Glomerular endothelial cell (primary cell): ENCODE measurements at places on chromosomes 7 and 10.

- no peak for DNase-seq
These were observed 99.3 kb downstream of the ARHGAP22 start for GRCh38 chr10:48505394-48506112.

- no peak for DNase-seq
These were observed 60.4 kb upstream of the FAM20C start for GRCh38 chr7:131781-132482.

DNA sequence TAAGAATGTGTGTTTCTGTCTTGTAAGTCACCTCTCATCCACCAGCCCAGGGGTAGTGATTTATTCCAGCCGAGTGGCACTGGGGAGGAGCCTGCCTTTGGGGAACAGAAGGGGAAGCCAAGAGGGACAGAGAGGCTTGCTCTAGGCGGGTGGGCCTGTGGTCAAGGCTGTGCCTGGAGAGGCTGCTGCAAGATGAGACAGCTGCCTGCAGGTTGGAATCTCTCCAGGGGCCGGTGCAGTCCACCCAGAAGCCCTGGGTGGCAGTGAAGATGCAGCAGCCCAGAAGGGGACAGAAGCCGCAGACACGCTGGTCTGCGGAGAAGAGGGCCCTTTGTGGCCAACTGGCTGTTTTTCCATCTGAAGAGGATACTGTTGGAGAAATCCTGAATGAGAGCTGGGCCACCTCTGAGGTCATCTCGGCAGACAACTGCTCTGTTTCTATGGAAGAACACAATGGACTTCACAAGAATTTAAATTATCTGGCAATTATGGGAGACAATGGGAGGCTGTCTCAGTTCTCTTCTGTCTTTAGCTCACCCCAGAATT, 175.7 kb downstream of the GFRA1 start:
- no peak for DNase-seq

GRCh38 chr7:66957595-66958290, 36.7 kb downstream of the TMEM248 start:
- DNase-seq, result no peak

- no peak for DNase-seq
These were observed 169.5 kb downstream of the DNAJB6 start for GRCh38 chr7:157506268-157506667.

DNA sequence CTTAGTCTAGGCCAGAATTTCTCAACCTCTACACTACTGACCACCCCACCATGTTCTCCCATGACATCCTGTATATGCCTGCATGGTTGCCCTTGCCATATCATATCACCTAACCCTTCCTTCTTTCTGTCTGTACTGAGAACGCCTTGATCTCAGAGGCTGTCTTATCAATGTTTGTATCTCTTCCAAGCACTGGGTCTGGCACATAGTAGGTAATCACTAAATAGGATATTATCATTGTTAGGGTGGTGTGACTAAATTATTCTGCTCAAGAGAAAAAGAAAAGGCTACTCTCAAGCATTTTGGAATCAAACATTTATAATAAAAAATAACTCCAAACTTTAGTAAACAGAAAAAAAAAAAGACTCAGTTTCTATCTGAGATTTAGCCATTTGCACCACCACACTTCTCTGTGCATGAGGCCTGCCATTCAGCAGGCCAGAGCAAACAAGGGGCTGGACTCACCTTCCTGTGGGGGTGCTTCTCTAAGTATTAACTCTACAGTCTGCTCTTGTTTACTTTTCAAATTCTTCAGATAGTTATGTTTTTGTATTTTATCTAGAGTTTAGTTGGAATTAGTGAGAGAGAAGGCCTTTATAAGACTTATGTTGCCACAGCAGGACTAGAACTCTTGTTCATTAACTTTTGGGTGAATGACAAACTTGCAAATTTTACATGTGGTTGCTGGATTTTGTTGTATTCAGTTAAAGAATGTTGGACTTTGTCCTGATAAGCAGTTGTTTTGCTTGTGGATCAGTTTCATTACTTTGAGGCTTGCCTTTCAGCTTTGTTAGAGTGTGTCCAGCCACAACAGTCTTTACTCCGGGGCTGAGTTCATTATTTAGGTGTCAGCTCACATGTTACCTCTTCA, 5.4 kb downstream of the AGBL3 start:
- no peak for DNase-seq

DNA sequence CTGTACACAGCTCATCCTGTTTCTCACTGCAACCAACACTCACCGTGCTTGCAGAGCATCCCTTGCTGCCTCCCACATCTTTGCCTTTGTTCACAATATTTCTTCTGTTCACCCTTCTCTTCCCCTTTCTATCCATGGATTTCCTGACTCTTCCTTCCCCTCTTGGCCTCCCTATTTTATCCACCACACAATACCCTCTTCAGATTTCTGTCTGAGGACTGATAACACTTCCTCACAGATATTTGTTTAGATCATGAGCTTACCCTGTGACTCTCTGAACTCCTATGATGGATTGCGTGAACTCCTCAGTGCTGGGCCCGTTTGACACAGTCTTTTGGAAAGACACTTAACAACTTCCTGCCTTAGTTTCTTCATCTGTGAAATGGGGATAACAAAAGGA, 62.8 kb upstream of the GPR158 start:
- DNase-seq, result no peak

DNA sequence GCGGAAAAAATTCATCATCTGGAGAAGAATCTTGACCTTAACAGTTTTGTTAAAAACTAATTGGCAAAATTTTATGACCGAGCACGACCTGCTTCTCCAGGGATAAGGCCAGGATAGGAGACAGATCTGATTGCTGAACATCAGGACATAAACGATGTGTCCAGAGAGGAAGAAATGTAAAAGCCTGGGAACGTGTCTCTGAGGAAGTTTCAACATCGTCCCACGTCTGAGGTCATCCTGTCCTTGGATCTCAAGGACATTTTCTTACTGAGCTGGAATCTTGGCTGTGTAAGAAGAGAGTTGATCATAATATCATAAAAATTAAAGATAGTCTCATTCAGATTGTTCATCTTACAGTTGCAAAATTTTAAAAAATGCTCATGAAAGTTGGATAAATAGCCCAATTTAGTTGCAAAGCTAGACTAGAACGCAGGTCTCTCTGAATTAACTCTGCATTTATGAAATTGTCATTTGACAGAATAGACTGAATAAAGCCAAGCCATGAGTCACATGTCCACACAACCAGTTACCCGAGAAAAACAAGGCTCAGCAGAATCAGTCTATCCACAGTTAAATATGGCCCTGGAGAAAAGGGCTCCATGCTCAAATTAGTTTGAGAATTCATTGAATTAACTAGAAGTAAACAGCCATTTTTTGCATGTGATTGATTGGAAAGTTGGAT, 120.0 kb upstream of the EGFR start:
- DNase-seq, result no peak

- no peak for DNase-seq
These were observed 98.5 kb downstream of the SRI start for GRCh38 chr7:88121335-88121734.

DNA sequence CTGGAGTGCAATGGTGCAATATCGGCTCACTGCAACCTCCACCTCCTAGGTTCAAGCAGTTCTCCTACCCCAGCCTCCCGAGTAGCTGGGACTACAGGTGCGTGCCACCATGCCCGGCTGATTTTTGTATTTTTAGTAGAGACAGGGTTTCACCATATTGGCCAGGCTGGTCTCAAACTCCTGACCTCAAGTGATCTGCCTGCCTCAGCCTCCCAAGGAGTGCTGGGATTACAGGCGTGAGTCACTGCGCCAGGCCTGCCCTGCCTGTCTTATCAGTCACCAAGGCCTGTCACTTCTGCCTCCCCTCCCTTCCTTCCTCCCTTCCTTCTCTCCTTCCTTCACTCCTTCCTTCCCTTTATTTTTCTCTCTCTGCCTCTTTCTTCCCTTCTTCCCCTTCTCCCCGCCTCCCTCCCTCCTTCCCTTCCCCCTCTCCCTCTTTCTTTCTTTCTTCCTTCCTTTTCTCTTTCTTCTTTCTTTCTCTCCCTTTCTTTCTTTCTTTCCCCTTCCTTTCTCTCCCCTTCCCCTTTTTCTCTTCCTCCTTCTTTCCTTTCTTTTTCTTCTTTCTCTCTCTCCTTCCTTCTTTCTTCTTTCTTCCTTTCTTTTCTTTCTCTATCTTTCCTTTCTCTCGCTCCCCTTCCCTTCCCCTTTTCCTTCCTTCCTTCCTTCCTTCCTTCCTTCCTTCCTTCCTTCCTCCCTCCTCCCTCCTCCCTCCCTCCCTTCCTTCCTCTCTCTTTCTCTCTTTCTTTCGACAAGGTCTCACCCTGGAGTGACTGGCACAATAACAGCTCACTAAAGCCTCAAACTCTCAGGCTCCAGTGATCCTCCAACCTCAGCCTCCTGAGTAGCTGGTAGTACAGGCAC, 3.1 kb upstream of the ST7 start:
- no peak for DNase-seq

GRCh38 chr10:27550823-27551222, 46.7 kb downstream of the RAB18 start:
- no peak for DNase-seq

DNA sequence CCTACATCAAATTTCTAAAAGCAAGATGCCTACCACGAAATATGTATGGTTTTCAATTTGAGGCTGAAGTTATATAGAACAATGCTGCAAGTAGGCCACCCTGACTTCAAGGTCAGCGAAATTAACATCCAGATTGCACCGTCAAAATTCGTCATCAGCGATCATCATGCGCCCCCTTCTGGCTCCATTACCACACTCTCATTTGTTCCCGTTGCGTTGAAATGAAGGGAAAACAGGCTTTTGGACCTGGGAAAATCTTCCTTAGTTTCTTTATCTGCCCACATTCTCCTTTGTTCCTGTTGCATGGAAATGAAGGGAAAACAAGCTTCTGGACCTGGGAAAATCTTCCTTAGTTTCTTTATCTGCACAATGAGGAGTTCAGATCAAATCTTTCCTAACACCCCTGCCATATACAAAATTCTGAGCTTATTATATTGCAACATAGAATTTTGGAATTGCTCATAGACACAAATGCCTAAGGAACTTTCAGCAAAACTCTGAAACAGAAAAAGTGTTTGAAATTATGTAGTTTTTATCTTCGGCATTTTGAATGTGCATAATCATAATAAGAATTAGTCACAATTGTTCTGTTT, 98.2 kb upstream of the PRKCQ start:
- no peak for DNase-seq

DNA sequence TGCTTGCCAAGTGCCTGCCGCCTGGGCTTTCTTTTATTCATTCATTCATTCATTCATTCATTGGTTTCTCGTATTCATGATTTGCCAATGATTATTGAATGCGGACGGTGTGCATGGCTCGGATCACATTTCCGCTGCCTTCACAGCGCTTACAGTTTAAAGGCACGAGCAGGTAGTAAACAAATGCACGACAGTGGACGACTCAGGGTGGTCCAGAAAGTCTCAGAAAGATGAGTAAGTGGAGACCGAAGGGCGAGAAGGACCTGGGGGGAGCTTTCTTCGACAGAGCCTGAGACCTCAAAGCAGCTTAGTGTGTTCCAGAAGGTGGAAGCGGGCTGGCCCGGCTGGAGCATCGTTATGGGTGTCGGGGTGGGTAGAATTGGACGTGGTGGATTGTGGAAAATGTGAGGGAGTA, 506 bp downstream of the MCM10 start:
- DNase-seq, result no peak

- DNase-seq, result no peak
These were observed 199.0 kb upstream of the GRB10 start for GRCh38 chr7:50981743-50982142.

DNA sequence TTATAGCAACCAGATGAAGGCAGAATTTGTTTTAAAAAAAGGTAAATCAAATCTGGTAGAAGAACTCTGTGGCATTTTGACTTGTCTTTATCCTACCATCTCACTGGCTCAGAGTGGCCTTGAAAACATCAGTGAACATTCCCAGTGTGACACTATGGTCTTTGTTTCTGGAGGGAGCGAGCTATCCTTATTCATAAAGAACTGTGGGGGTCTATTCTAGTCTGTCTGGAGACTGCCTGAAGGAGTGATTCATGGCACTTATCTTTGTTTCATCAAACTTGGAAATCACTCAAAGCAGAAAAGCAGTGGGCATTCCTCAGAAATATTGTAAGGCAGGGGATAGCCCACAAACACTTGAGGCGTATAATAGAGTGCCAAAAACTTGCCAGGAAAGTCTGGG, 719.1 kb downstream of the PCDH15 start:
- DNase-seq, result no peak

DNA sequence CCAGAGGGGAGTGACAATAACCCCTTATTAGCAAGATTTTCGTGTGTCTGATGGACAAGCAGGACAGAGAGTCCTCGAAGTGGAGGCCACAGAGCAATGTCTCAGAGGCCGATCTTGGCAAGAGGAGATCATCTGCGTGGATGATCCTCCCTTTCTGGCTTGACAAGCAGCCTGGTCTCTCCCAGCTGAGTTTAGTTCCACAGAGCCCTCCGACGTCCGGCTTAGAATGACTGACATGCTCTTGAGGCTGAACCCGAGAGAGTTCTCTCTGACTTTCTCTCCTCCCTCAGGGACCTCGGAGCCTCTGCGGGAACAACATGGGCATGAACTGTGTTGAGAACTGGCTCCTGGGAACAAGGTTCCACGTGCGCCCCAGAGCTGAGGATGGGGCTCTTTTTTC, 180.7 kb upstream of the PFKP start:
- no peak for DNase-seq
